ENCODE measurements at places on chromosomes 1 and 21. TPM values are rescaled to one million over a fixed set of nuclear protein-coding genes. Genes with fewer than 3 reads are reported as not detected.

OR2T35 gene
- total RNA-seq, result not detected

HSD3B1 gene
- not detected for total RNA-seq

USH2A gene
- not detected for total RNA-seq

HTR6 gene
- total RNA-seq, result not detected

EPHA8 gene
- total RNA-seq, result not detected

PPP1R8 gene
- total RNA-seq, result 33.0 TPM

SPATA45 gene
- total RNA-seq, result not detected

CASQ2 gene
- total RNA-seq, result 1.3 TPM

CYP4A22 gene
- total RNA-seq, result not detected
